ENCODE measurements at places on chromosomes 4 and X.

DNA sequence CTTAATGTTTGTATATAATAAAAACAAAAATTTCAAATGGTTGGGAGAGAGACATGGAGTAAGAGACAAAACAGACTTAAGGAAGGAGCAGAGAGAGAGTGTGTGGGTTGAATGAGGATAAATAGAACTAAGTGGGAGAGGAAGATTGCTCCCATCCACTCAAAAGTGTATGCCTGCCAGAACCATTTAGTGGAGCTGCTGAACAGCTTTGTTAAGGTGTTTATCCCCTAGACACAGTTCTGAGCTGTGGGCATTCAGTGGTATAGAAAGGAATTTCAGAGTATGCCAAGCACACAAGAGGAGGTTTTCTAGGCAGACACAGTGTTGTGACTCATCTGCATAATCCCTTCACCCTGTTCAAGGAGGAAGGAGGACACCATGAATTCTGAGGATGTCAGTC, 508.6 kb upstream of the EPHA5 start:
- DNase-seq = no peak

GRCh38 chrX:128769495-128769894, 717.3 kb upstream of the ACTRT1 start:
- DNase-seq = no peak

DNA sequence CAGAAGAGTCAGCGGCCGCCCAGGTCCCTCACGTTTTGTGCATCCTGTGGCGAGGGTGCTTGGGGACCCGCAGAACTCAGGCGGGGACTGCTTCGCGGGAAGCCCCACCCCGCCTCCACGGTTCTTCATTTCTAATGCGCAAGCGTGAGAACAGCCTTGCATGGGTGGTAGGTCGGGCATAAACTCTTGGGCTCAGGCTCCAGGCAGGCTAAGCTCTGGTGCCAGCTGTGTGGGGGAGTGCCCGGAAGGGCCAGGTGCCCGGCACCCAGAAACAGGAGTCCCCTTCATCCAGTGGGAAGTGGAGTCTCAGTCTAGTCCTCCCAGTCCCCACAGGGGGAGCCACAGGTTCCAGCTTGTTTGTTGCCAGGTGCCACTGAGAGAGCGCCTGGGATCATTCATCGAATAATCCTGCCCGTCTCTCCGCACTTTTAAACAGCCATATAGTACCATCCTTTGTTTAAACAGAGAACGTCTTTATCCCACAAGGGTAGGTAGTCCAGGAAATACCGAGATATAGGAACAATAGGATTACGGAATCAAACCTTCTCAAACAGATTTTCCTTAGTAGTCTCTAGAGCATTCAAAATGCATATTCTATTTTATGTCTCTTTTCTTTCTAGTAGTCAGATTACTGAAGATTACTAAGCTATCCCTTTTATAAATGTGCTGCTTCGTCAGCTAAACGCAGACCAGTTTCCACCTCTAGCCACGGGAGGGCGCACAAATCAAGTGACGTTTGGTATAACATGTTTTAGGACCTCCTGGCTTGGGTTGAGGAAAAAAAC, 12.7 kb upstream of the RBBP7 start:
- DNase-seq = peak; percentile 58

GRCh38 chrX:134647477-134647877, 10.8 kb downstream of the PLAC1 start:
- no peak for DNase-seq

DNA sequence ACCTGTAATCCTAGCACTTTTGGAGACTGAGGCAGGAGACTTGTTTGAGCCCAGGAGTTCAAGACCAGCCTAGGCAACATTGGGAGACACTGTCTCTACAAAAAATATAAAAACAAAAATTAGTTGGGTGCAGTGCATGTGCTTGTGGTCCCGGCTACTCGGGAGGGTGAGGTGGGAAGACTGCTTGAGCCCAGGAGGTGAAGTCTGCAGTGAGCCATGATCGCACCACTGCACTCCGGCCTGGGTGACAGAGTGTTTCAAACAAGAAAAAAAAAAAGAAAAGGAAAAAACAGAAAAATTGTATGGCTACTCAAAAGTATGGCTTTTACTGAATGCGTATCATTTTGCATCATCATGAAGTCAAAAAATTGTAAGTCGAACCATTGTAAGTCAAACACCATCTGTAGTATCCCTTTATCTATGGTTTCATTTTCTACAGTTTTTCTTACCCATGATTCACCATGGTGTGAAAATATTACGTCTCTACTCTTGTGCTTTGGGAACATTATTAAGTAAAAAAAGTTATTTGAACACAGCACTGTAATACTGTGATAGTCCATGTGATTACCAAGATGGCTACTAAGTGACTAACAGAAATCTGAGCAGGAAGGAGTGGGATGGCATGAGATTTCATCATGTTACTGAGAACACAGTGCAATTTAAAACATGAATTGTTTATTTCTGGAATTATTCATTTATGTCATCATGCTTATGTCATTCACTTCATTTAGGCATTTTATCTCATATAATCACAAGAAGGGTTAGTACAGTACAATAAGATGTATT, 26.5 kb upstream of the MANBA start:
- DNase-seq = no peak

GRCh38 chrX:131841496-131842437, 181.3 kb upstream of the STK26 start:
- DNase-seq = no peak

DNA sequence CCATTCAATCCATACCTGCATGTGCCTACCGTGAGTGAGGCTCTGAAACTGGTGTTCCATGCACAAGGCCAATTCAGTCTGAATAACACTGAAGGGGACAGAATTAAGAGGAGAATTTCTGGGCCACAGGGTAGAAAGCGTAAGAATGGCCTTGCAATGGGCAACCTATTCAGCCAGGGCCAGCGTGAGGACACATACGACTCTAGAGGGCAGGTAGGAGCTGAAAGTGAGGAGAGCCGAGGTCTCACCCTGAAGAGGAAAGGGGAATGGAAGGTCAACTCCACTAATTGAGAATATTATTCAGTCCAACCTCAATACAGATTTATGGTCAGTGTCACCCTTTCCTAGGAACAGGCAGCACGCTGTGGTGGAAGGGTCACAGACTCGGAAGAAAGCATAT, 202.2 kb downstream of the TRIML1 start:
- no peak for DNase-seq

- no peak for DNase-seq
Observed at GRCh38 chr4:170420255-170420693, 330.5 kb upstream of the AADAT start.

DNA sequence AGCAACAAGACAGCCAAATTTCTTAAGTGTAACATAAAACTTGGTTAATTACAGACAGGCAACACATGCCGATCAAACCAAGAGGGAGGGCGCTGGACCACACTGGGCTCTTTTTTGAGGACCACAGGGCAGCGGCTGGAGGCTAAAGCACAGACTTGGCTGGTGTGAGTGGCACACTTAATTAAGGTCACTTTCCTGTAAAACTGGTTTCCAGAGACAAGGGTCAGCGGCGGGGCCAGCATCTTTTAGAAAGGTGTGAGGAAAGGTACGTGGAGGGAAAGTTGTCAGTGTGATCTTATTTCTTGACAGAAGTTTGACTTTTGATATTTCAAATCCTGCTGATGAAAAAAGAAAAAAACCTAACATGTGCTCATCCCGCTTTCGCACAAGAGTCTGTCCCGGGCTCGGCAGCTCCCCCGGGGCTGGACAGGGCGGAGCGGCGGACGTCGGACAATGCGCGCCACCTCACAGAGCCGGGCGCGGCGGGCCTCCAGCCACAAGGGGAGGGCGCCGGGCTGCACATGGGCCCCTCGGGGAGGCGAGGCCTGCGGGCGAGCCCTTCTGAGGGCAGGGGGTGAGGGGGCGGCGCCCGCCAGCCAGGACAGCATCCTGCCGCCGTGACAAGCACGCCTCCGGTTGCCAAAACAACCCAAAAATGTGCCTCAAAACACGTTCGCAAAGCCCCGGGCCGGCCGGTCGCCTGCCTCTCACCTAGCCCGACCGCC, 660 bp upstream of the HSPA4L start:
- DNase-seq = no peak

GRCh38 chr4:19540859-19541540, 710.7 kb upstream of the SLIT2 start:
- DNase-seq = no peak

DNA sequence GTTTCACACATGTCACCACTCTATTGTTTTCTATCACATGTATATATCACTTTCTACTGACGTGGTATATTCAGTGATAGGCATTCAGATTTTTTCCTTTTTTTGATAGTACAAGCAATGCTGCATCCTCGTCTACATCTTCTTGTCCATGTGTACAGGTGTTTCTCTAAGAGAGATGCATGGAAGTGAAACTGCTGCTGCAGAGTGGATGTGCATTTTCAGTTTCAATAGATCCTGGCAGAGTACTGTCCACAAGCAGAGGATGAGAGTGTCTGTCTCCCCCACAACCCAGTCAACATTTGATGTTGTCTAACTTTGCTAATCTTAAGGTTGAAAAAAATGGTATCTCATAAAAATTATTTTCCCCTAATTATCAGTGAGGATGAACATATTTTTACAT, 194.0 kb upstream of the CASK start:
- no peak for DNase-seq

DNA sequence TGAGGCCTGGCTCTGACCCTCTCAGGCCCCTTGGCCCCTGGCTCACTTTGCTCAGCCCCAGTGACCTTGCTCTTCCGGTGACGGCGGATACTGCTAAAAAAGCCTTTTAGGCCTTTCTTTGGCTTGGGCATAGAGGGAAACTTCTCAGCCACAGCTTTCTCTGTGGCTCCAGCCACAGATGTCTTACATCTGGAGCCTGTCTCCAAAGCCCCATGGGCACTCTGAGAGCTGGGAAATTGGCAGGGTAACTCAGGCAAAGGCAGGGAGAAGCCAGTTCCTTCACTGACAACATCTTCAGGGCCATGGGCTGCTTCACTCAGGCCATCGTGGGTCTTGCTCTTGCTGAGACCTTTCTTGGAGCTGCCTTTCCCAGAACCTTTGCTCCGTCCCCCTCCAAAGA, 12.8 kb downstream of the AMER1 start:
- no peak for DNase-seq

DNA sequence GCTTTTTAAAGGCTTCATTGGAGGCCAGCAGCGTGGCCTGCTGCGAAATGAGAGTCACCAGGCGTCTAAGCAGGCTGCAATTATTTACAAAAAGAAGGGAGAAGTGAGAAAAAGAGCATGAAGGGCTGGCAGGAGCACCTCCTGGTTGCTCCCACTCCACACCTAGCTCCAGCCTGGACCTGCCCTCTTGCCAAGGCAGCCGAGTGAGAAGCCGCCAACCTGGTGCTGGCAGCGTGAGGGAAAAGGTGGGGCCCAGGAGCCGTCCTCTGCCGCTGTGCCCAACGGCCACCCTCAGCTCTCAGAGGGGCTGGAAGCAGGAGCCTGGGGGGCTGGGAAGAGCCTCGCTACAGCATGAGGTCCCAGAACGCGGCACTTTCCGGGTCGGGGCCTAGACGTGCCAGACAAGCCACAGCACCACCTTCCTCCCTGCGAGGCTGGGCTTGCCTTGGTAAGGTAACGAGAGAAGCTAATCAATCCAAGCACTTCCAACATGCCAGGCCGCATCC, 16.3 kb downstream of the SLC6A8 start:
- DNase-seq = no peak

DNA sequence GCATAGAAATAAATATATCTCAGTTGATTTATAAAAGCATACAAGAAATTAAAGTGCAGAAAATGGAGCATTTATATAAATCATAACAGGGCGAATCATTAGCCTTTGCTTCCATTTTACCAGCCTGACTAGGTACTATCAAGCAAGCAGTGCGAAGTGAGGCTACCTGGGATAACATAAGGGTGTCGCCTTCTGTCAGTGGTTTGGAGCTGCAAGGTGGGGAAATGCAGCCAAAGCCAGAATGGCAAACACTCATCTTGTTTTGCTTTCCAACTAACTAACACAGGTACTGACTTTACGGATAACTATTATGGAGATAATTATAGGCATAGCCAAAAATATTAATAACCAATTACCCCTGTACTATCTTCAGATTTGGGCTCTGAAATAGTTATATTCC, 1459.8 kb downstream of the RAPGEF2 start:
- DNase-seq = no peak

DNA sequence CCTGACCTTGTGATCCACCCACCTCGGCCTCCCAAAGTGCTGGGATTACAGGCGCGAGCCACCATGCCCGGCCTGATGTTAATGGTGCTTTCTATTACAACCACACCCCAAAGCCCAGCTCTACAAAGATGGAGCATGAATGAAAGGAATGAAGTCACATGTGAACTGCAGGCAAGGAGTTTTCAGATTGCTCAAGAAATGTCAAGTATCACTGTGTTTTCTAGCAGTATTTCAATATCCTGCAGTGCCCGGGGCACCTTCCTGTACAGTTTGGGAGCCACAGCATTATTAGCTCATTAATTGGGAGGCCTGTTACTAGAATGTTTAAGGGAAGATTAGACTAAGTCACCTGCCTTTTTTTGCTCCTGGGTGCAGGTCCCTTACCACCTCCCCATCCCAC, 40.1 kb downstream of the PRIMPOL start:
- DNase-seq = no peak

DNA sequence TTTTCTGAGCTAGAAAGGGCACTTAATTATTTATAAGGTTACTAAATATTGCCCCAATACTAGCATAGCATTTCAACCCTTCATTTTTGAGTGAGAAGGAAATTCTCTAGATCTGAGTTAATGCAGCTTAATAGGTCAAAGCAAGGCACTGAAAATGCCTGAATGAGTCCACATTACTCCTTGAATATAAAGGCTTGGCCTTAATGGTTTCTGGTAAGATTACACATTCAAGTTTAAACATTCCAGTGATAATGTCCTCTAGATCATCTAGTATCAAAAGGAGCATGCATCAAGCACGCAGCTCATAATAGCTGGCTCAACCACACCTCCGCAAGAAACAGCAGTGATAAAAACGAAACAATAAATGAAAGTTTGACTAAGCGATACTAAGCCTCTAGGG, 87.5 kb downstream of the SPANXN3 start:
- DNase-seq = no peak

GRCh38 chr4:74311696-74312313, 3.5 kb downstream of the EPGN start:
- no peak for DNase-seq

DNA sequence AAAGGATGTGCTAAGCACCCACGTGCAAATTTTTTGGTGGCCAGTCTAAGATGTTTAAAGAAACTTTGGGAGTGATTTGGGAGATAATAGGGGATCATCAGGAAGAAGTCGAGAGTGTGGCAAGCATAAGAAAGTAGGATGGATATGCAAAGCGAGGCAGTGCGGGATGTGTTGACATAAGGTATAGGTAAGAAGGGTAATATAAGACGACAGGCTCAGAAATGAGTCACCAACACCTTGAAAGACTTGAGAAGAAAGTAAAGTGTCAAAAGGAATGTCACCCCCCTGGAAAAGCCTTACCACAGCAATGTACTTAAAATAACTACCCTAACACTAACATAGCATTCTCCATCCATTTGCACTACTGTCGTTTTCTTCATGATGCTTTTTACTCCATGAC, 69.8 kb upstream of the BMP2K start:
- no peak for DNase-seq
